ENCODE measurements at places on chromosomes 3 and 15.

DNA sequence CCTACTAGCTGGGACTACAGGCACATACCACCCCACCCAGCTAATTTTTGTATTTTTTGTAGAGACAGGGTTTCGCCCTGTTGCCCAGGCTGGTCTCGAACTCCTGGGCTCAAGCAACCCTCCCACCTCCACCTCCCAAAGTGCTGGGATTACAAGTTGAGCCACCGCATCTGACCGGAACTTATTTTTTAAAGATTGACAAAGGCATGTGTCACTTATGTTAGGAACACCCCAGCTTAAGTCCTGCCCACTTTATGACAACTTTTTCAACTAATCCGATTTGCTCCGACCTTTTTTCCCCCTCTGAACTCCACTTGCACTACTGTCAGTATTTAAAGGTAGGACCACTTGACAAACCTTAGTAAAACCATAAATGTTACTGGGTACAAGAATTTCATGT is 211.6 kb upstream of the NR2E3 start:
- DNase-seq: no peak

- no peak for DNase-seq
Measured at GRCh38 chr3:32584660-32585059, 14.0 kb upstream of the DYNC1LI1 start.

DNA sequence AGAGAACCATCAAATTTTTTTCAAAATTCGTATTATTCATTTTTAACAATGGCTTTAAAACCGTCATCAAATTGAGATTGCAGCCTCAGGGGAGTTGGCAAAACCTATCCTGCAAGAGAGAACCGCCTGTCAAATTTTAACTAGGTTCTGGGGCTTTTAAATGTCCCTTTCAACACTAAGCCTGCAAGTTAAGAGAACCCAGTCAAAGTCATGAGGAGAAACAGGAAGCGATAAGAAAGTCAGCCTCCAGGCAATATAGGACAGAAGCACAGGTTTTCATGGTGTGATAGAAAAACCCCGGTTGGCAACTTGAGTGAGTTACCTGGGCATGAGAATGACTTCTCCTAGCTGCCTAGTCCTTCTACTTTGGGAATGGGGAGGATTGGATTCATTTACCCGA is 59.8 kb downstream of the CPNE4 start:
- DNase-seq: no peak

DNA sequence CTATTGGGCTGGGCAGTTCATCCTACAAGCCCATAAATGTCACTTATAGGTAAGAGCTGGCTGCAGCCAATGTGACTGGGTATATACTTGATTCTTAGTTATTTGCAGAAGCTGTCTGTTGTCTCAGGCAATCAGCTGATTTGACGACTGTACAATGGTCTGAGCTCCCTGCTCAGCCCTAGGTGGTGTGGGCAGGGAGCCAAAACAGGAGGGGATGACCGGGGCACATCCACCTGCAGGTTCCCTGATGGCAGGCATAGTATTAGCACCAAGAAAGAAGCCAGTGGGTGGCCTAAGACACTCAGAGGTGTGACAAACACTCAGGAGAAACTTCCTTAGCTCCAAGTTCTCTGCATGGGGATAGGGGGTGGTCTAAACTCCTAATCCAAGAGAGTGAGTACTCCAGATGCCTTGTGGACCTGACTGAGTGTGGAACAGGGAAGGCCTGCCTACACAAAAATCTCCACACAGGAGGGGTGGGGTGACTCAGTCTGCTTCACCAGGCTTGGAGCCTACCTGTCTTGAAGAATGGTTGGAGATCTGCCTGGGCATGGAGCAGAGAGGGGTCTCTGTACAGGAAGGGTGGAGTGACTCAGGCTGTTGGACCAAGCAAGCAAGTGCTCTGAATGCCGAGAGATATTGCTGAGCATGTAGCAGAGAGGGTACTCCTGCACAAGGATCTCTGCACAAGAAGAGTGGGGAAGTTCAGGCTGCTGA is 690.4 kb upstream of the NAALADL2 start:
- no peak for DNase-seq

GRCh38 chr3:139824864-139825263 is 110.1 kb upstream of the CLSTN2 start:
- no peak for DNase-seq

DNA sequence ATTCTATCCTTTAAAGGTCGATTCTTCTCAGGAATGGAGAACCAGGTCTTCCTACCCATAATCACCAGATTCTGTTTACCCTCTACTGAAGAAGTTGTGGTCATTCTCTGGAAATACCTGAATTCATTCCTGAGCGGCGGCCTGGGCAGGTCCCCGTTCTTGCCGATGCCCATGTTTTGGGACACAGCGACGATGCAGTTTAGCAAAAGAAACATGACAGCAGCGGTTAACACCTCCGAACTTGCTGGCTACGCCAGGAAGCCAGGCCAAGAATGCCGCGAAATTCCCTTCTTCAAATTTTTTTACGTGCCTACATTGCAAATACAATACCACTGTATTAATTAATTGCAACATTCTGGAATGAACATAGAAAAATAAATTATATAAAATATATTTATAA is 1.4 kb downstream of the DHFR2 start:
- DNase-seq: no peak

GRCh38 chr15:73540161-73540560 is 93.0 kb downstream of the NPTN start:
- DNase-seq: no peak

- no peak for DNase-seq
Measured at GRCh38 chr15:60005352-60006202, 1.5 kb downstream of the FOXB1 start.

GRCh38 chr3:49333091-49333490 is 6.8 kb downstream of the USP4 start:
- no peak for DNase-seq

DNA sequence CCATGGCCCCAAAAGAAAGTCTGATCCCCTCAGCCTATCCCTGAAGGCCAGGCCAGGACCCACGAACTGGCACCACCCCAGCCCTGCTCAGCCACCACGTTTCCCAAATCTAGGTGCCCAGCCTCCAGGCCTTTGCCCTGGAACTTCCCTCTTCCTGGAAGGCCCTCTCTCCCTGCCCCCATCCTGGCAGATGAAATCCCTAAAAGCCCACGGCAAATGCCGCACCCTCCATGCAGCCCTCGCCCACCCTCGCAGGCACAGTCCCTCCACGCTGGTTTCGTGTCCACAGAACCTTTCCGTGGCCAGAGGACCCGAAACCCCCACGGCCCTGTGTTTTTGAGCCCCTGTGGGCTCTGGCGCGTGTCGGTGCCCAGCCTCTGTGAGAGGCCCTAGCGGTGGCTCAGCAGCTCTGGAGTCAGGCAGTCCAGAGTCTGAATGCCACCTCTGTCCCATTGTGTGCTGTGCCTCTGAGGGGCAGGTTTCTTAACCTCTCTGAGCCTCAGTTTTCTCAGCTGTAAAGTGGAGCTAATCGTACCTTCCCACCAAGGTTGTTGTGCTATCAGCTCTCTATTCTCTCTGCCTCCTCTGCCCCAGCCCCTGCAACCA is 138.5 kb upstream of the IQSEC1 start:
- no peak for DNase-seq

DNA sequence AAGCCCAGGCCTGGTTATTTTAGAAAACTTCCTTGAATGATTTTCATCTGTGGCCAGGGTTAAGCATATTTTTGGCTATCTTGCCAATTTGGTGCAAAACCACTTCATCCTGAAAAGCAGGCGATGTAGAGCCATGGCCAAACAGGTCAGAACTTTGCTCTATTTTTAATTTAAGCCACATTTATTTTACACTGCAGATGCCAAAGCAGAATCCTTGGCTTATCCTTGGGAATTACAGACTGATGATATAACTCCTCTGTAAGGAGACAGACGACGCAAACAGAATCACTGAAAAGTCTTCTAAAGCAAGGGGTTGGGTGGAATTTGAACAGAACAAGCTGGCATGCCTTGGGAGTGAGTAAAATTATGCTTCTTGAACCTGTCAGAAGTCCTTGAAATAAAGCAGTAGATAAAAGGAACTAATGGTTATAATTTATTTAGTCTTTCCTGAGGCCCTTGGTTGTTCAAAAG is 121.9 kb downstream of the CHST2 start:
- DNase-seq: no peak

GRCh38 chr3:194598771-194599557 is 34.3 kb downstream of the TMEM44 start:
- DNase-seq: no peak

- DNase-seq: no peak
Measured at GRCh38 chr15:63601704-63602185, 4.6 kb downstream of the FBXL22 start.

DNA sequence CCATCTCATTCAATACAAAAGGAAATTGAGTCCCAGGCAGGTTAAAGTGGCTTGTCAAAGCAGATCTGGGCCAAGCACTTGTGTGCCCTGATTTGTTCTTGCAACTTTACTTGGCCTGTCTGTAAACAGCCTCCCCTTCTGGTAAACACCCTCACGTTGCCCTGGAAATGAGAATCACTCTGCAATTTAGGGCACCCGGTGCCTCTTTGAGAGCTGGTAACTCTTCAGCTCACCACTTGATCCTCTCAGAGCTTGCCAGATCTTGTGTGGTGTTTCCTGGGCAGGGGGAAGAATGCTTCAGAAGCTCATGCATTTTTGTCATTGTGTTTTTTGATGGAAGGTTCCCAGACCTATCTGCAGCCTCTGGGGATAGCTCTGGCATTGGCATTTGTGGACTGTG is 11.3 kb downstream of the MED12L start:
- no peak for DNase-seq

GRCh38 chr3:69299344-69299743 is 86.5 kb downstream of the FRMD4B start:
- no peak for DNase-seq

DNA sequence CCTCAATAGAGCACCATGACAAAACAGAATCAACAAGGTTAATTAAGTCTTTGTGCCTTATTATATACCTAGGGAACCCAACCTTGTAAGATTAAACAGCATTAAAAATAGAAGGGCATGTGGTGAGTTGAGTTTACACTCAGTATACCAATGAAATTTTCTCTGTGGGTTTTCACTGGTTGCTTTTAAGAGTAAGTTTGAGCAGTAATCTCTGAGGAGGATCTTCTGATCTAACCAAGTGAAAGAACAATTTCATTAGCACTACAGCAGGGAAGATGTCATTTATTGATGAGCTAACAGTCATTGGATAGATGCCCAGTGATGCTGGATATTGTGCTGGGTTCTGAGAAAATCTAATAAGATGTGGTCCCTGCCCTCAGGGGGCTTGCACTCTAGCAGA is 26.9 kb upstream of the AKAP13 start:
- no peak for DNase-seq

GRCh38 chr3:173065543-173065981 is 75.5 kb downstream of the SPATA16 start:
- DNase-seq: no peak

GRCh38 chr15:31195871-31196270 is 94.3 kb upstream of the TRPM1 start:
- DNase-seq: no peak

GRCh38 chr3:113128386-113129015 is 82.9 kb upstream of the BOC start:
- DNase-seq: no peak

DNA sequence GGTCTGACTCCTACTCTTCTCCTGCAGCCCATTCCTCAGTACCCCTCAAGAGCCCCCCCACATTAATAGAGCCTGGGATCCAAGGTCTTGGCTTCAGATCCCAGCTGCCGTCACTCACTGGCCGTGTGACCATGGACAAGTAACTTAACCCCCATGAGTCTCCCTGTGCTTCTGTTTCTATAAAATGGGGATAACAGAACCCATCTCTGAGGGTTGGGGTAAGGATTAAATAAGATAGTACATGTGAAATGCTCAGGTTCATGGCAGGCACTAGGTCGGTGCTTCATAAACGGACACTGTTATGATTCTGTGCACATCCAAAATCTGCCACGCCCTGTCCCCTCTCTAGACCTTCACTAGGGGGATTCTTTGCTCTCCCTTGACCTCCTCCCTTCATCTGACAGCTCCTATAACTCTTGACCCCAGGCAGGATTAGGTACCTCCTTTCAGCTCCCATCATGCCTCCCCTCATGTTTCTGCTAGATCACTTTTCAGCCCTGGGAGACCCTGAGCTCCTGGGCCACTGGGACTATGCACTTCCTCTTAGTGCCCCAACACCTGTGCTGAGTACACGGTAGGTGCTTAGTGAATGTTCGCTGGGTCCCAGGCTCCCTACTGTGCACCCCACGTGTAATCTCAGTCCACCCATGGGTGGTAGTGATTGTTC is 1.5 kb downstream of the CAND2 start:
- DNase-seq: no peak

DNA sequence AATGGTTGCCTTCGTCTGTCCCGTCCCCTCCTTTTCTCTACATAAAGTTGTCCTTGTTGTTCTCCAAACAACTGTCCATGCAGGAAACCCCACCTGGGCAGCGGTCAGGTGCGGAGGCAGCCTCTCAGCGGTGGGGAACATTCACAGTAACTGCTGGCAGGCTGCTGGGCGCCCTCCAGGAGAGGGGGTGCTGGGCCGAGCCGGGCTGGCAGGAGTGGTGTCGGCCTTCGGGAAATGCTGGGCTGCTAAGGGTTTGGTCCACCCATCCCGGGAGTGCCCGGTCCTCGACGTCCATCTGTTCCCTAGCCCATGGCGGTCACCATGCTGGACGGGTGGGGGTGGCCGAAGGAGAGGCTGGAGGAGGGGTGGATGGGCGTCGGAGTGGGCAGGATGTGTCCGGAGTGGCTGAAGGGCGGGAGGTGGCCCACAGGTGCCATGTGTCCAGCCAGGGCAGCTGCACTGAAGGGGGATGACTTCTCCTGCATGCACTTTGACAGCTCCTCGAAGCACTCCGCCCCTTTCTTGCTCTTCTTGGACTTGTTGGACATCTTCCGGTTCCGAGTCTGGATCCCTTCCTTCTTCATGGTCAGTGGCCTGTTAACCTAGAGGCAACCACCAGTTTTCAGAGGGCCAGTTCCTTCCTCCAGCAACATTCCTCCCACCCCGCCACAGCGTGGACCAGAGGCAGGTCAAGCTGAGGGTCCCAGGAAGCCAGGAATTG is 12.1 kb downstream of the GATA2 start:
- DNase-seq: no peak

DNA sequence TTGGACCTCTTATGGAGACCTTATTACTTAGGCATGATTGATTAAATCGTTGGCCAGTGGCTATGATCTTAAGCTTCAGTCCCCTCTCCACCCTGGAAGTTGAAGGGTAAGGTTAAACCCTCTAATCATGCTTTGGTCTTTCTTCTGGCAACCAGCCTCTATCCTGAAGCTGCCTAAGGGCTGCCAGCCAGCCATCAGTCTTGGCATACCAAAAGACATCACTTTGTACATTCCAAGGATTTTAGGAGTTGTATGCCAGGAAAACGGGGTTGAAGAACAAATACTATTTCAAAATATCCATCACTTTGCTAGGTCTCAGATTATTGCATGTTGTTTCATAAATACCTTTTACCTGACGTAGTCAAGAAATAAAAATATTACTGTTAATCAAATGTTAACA is 28.9 kb downstream of the UBE2E2 start:
- DNase-seq: no peak

Measured in left forelimb (tissue), 1 donor.